NB4 (cell line): ENCODE measurements at places on chromosomes 3 and 15.

GRCh38 chr3:144229330-144229729 is 257.7 kb downstream of the DIPK2A start:
- DNase-seq: no peak

GRCh38 chr3:37645517-37646380 is 215.9 kb upstream of the CTDSPL start:
- DNase-seq: no peak

- DNase-seq: no peak
Observed at GRCh38 chr3:192869131-192870031, 48.3 kb downstream of the MB21D2 start.

DNA sequence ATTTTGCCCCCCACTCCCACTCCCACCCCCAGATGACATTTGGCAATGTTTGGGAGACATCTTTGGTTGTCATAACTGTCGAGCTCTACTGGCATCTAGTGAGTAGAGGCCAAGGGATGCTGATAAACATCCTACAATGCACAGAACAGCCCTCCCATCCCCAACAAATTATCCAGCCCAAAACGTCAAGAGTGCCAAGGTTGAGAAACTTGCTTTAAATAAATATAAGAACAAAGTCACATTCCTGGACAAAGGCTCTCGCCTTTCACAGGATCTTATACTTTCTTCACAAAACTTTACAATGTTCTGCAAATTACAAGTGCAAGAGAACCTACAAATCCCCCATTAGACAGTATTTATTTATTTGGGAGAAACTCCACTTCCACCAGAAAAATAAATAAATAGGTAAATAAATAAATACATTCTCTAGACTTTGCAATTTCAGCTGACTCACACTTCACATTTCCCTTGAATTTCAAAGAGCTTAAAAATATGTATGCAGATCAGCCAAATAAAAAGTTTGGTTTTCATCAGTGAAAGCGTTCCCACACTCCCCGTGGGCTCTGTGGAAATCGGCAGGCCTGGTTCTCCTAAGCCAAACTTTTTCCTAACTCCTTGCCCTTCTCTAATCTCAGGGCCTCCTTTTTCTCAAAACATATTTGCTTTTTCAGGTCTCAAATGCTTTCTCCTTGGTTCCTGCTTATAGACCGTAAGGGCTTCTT is 12.7 kb upstream of the CPA3 start:
- DNase-seq: no peak

- no peak for DNase-seq
Observed at GRCh38 chr3:61981060-61981459, 392.3 kb downstream of the FEZF2 start.

DNA sequence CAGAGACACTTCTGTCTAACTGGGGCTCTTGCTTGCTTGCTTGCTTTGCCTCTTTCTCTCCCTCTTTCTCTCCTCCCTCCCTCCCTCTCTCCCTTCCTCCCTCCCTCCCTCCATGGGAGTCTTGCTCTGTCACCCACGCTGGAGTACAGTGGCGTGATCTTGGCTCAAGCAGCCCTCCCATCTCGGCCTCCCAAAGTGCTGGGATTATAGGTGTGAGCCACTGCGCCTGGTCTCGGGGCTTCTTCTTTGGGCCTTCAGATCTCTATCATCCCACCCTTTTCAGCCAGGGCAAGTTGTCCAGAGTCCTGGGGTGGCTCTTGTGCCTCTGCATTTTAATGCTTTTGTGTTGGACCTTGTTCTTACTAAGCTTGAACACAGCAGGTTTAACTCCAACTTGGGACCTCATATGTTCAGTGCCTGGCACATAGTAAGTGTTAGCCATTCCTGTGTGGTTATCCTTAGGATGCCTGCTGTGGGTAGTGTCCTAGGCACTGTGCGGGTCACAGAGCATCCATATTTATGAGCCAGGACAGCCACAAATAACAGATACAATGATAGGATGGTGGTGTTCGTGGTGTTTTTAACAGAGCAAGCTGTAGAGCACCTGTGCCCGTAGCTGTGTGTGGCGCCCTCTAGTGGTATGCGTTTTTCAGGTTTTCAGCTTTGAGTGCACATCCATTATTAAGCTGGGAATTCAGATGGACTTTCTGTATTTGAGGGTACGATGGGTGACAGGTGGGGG is 75.1 kb downstream of the CCK start:
- peak; percentile 59 for DNase-seq

GRCh38 chr3:17972959-17973906 is 230.8 kb upstream of the TBC1D5 start:
- no peak for DNase-seq

DNA sequence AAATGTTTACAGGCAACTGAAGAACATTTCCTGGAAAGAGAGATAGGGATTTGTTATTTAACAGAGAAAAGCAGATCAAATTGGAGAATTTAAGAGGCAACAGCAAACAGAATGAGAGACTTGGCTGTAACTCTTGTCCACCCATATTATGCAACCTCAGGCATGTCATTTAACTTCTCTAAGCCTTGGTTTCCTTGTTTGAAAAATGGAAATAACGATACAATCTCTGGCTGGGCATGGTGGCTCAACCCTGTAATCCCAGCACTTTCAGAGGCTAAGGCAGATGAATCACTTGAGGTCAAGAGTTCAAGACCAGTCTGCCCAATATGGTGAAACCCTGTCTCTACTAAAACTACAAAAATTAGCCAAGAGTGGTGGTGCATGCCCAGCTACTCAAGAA is 23.7 kb downstream of the ARRDC4 start:
- DNase-seq: peak; percentile 10

DNA sequence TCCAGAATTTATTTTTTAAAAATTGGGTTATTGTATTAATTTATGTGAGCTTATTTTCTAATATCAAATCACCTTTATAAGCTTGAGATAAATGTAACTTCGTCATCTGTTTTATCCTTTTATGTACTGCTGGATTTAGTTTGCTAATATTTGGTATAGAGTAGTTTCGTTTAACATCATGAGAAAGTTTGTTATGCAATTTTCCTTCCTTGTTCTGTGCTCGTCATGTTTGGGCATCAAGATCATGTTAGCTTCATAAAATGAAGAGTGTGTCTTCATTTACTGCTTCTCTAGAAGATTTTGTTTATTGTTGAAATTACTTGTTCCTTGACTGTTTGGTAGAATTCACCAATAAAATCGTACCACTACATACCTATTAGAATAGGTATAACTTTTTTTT is 262.1 kb upstream of the SATB1 start:
- no peak for DNase-seq

- DNase-seq: no peak
Observed at GRCh38 chr3:67415511-67415910, 238.9 kb downstream of the SUCLG2 start.

- peak; percentile 88 for DNase-seq
Observed at GRCh38 chr15:101559952-101560351, 70.4 kb upstream of the PCSK6 start.

DNA sequence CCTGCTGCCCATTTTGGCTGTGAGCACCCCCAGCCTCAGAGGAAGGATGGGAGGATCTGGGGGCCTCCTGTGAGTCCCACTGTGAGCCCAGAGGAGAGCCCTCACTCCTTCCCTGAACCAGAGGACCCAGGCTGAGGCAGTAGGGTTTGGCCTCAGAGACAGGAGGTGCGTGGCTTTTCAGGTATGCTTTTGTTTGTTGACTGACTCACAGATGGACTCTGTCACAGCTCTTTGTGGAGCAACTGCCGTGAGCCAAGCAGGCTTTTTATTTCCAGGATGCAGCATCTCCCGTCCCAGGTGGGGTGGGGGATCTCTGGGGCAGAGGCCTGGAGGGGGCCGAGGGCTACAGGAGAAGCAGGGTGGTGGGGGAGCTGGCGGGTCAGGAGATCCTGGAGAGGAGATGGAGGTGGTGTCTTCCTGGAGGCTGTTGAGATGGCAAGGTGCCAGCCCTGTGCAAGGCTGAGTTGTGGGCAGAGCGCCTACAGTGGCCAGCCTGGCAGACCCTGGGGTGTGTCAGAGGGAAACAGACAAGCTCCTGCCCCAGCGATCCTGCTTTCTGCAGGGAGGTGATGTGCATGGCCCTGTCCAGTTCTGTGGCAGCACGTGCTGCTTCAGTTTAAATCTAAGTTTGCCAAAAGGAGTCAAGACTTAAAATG is 24.0 kb downstream of the PLXNA1 start:
- DNase-seq: no peak

GRCh38 chr3:94593526-94594150 is 530.8 kb downstream of the NSUN3 start:
- DNase-seq: no peak

- peak; percentile 83 for DNase-seq
Observed at GRCh38 chr3:101512646-101513418, at the start of gene SENP7. Gene SENP7 (minus strand): TSS chr3:101513212. CDS start chr3:101513130, 82 bp downstream.

DNA sequence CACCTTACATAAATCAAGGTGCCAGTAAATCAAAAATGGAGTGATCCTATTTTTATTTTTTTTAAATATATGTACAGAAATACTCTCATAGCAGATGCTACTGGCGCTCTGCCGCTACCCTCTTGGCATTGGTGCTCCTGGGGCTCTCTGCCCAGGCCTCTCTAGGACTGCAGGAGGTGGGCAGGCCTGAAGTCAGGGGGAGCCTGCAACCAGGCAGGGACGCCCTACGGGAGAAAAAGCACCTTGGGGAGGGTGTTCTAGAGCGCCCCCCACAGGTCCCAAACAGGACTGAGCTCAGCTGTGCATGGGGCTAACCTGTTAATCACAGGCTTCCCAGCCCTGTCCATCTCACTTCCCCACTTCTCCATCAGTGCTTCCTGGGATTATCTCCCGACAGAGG is 192.5 kb downstream of the SHQ1 start:
- DNase-seq: peak; percentile 9

DNA sequence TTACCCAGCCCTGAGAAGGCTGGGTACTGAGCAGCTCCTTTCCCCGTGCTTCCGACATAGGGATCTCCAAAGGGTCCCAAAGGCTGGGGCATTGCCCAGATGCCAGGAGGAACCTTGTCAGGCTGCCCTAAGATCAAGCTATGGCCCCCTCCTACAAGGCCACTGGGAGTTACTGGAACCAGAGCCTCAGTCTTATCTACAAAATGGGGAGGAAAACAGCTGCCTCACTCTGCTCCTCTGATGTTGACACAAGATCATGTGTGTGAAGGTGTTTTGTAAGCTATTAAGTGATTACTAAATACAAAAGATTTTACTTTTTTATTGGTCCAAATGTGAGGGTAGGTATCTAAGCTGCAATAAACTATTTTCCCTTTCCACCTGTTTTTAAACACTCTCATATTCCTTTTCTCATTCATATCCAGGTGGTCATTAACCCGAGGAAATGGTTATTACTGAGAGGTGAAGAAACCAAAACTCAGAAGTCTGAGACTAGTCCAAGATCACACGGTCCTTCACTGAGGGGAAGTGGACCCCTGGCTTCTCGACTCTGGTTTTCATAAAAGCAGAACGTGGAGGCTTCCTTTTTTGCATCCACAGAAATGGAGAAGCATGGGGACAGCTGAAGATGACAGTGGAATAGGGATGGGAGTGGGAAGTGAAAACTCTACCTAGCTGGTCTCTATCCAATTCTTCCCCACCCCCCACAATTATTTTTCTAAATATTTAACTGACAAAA is 1.7 kb downstream of the ARPIN start:
- DNase-seq: peak; percentile 28

DNA sequence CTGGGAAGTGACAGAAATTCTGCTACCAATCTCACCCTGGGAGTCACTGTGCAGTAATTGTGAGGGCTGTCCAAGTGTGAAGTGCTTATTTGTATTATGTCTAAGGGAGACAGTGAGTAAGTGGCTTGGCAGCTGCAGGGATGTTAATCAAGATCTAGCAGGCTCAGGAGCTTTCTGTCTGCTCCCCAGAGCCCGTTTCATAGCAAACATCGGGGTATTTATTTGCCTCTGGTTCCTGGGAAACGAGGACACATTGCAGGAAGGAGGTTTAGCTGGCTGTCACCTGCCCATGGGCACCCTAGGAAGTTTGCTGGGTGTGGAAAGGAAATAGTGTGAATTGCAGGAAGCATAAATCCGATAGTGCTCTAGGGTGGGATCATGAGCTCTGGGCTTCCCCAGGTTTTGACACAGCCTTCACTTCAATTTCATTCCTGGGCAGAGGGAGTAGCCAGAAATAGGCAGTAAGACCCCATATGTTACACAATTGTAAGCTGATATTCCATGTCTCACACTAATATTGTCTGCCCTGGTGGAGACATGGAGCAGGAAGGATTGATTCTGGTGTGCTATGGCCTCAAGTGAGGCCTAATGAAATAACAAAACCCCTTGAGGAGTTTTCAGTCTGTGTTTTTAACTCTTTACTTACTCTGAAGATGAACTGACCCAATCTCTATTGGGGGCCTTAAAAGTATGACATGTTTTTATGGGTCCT is 74.1 kb upstream of the MITF start:
- no peak for DNase-seq

DNA sequence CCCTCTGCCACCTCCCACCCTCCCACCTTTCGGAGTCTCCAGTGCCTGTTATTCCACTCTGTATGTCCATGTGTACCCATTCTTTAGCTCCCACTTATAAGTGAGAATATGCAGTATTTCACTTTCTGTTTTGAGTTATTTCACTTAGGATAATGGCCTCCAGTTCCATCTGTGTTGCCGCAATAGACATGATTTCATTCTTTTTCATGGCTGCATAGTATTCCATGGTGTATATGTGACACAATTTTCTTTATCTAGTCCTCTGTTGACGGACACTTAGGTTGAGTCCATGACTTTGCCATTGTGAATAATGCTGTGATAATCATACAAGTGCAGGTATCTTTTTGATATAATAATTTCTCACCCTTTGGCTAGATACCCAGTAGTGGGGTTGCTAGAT is 91.0 kb upstream of the UBE3A start:
- no peak for DNase-seq

GRCh38 chr3:158106766-158107471 is 699 bp upstream of the SHOX2 start:
- DNase-seq: no peak

DNA sequence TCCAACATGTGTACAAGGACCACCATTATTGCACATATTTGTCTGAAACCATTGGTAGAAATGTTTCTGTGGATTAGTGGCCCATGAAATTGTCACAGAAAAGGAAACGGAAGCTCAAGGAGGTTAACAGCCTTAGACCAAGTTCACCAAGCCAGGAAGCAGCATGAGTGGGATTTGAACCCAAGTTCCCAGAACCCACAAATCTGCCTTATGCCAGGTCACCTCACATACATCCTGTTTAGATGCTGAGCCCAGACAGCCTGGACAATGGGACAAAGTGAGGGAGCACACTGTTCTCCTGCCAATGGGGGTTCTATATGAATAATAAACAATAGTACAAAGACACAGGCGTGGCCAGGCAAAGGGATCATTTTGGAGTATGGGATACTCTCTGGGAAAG is 59.6 kb upstream of the CA12 start:
- no peak for DNase-seq

DNA sequence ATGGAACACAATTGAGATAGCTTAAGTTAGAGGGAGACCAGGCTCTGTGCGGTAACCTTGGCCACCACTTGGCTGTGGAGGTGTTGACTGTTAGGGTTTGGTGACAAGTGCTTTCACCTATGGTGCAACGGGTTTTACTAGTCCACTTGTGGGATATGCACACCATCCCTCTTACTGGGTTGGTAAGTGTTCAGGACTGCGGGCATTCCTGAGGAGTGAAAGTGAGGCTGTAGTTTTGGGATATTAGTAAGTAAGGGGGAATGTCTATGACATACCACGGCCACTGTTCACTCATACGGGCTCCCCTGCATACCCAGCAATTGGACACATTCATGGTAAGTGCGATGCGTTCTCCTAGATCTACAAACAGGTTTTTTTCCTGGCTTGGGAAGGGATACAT is 8.0 kb upstream of the RAD54L2 start:
- DNase-seq: no peak
